ENCODE measurements at places on chromosomes 16 and 17.

DNA sequence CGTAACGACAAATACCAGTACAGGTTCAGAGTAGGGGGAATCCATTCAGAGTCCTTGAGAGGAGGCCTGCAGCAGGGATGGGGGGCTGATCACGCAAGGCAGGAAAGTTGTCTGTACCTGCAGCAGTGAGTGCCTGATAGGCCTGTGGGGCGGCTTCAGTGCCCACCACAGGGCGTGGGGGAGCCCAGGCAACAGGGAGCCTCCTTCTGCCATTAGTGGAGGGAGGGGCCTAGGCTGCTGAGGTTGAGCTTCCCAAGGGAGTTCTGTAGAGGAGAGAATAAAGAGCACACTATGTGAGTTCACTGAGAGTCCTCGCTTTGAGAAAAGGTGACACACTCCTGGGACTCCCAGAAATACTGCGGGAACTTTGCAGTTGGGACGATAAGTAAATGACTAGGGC is 134.6 kb downstream of the SPECC1 start:
- DNase-seq = no peak

- DNase-seq = no peak
Measured at GRCh38 chr16:50961952-50962351, 189.1 kb downstream of the SALL1 start.

GRCh38 chr17:30363715-30364202 is 15.0 kb upstream of the CPD start:
- peak; percentile 74 for DNase-seq

- DNase-seq = no peak
Measured at GRCh38 chr17:81354954-81355347, 40.3 kb upstream of the BAHCC1 start.

GRCh38 chr17:6501359-6501758 is 55.0 kb downstream of the PITPNM3 start:
- DNase-seq = no peak

DNA sequence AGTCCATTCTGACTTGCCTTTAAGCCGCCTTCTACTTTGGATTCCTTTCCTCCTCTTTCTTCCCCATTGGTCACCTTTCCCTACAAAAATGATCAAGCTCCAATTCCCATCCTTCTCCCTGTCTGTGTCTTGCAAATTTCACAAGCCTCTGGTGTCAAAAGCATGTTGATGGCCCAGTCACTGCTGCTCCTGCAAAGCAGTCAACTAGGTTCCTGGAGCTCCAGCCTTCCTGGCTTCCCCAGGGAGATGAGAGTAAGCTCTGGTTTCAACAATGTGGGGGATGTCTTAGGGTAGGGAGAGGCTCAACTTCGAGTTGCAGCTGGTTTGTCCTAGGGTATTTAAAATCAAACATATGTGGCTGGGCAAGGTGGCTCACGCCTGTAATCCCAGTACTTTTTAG is 36.1 kb upstream of the HELZ start:
- no peak for DNase-seq

DNA sequence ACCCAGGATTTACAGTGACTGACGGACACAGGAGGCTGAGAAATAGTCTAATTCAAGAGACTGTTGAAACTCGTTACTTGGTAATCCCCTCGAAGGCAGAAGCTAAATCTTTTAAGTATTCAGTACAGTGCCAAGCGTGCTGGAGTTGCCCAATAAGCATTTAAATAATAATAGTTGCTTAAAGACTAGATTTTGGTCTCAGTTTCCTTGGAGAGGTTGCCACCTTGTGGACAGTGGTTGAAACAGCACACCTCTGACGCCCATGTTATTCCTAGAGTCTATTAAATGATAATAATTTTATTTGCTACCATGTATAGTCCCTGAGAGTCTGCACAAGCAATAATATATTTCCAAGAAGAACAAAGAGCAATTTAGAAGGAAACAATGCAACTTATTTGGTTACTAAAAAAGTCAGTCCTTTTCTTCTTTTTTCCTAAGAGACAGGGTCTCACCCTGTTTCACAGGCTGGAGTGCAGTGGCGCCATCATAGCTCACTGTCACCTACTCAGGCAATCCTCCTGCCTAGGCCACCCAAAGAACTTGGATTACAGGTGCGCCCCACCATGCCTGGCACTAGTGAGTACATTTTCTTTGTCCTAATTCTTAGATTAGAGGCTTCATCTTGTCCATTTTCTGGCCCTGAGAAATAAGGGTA is 138.0 kb upstream of the NUDT7 start:
- peak; percentile 49 for DNase-seq

GRCh38 chr17:6170349-6170748 is 100.2 kb downstream of the WSCD1 start:
- DNase-seq = no peak

DNA sequence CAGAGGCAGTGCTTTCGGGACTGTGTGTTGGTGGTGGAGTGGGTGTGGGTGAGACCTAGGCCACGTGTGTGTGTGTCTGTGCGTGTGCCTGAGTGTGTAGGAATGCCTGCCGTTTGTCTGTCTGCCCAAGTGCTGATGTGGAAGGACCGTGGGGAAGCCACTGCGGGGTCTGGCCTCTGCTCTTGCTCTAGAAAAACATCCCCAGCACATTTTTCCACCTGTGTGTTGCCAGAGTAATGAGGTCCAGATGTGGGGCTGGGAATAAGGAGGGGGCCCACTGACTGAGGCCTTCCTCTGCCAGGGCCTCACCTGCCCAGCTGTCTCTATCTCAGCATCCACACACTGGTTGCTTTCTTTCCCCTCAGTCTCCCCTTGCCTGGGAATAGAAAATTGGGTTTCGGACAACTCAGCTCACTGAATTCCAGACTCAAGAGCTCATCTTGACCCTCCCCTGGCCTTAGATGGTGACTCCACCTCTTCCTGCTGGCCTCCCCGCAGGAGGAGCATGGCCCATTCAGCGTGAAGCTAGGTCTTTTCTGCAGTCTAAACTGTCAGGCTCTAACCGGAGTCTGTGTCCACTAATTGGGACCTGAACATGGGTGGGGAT is 7.6 kb downstream of the SGCA start:
- peak; percentile 96 for DNase-seq

GRCh38 chr17:55561973-55562495 is 50.8 kb upstream of the SMIM36 start:
- DNase-seq = no peak

- no peak for DNase-seq
Measured at GRCh38 chr17:71437166-71437565, 683.7 kb upstream of the SOX9 start.

- no peak for DNase-seq
Measured at GRCh38 chr16:1508494-1509187, 15.5 kb downstream of the TELO2 start.

DNA sequence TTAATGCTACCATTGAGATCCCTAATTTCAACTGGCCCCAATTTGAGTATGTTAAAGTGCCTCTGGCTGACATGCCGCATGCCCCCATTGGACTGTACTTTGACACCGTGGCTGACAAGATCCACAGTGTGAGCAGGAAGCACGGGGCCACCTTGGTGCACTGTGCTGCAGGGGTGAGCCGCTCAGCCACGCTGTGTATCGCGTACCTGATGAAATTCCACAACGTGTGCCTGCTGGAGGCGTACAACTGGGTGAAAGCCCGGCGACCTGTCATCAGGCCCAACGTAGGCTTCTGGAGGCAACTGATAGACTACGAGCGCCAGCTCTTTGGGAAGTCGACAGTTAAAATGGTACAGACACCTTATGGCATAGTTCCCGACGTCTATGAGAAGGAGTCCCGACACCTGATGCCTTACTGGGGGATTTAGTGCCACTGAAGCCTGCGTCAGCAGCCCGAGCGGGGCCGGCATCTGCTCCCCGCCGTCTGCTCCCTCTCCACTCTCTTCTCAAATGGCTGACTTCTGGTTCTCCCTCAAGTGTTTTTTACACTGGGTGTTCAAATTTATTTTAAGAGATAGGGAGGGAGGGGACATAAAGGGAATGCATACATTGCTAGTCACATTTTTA is 22.9 kb downstream of the DUSP14 start:
- no peak for DNase-seq

DNA sequence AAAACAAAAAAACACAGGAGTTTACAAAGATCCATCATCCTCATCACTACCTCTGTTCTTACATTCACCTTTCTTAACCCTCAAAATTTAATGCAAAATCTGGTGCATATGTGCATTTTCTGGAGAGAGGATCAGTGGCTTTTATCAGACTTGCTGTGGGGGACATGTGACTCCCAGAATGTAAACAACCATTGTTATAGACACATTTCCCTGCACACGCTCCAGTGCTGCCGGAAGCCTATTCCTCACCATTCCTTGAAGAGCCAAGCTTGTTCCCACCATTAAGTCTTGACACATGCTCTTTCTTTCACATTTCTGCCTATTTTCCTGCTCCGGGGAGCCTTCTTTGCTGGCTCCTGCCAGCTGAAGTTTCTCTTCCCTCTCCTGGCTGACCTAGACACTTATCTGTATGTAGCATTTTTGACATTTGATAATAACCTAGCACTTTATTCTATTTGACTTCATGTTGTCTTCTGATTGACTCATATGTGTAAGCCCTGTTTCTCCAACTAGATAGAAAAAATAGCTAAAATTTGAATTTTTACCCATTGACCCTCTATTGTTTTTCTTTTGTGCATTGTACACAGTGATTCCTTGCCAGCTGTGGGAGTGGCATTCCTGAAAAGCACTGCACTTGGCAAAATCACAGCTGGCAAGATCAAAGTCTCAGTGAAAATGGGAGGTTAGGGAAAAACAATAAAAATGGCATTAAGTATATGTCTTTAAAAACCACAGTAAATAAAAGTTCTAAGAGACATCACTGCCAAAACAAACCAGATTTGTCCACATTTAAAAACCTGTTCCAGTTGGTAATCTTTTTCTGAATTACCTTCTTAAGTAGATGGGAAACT is 76.8 kb upstream of the CIBAR2 start:
- DNase-seq = no peak
